ENCODE measurements at places on chromosomes 2 and 18. TPM values are rescaled to one million over a fixed set of nuclear protein-coding genes. Genes with fewer than 3 reads are reported as not detected.

- peak overlapping the region; percentile 98 for H3K27ac ChIP-seq
- peaks cover 35% of the 10 kb centered on the region for H3K4me1 ChIP-seq
- peak overlapping the region; percentile 68 for H3K4me3 ChIP-seq
These were observed 145.6 kb downstream of the TGIF1 start for GRCh38 chr18:3595369-3596273.

Gene LRRC30
- total RNA-seq, result not detected

DNA sequence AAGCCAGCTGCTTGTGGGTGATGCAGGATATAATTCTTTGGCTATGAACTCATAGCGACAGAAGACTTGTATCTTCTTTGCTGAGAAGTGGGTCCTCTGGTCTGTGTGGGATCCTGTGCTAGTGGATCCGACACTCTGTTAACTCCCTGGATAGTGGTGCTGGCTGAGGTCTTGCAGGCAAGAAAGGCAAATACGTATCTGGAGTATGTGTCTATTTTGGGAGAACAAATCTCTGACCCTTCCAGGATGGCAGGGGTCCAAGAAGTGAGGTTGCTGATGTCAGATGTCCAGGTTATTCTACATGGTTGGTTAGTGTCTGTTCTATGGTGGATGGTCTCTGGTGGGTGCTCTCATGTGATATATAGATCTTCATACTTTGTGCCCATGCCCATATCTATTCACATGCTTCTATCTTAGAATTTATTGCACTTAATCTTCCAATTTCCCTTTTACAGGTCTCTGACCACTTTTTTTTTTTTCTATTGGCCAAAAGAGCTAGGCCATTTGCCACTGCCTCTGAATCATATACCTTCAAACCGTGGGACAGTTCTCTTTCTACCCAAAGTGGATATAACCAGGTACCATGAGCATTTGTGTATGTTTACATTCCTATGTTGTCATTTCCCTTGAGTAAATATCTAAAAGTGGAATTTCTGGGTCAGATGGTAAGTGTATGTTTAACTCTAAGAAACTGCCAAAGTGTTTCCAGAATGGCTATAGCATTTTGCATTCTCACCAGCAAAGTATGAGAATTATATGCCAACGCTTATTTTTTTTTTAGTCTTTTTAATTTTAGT is 45.1 kb upstream of the RBMS1 start:
- H3K4me1 ChIP-seq, result no peaks in the 10 kb centered on the region
- H3K27ac ChIP-seq, result no peak overlapping the region
- no peaks in the 10 kb centered on the region for H3K27me3 ChIP-seq
- H3K4me3 ChIP-seq, result no peak overlapping the region
- DNase-seq, result no peak

DNA sequence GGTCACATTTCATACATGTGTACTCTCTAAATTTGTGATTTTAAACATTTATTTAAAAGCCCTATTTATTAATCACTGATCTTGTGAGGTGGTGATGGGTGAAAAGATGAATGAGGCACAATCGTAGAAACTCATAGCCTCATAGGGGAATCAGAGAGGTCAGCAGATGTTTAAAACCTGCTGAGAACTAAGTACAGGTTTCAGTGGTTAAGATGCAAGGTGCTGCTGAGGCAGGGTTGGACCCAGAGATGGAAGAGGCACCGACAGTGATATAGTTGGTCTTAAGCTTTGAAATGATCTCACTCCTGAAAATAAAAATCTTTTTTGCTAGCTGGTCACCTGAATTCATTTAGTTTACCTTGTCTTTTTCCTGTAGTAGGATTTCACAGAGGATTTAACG is 49.6 kb downstream of the LINC00305 start:
- DNase-seq, result no peak
- no peak overlapping the region for H3K4me3 ChIP-seq
- no peaks in the 10 kb centered on the region for H3K27me3 ChIP-seq
- no peaks in the 10 kb centered on the region for H3K36me3 ChIP-seq
- H3K4me1 ChIP-seq, result no peaks in the 10 kb centered on the region

GRCh38 chr2:46909150-46909549 is 6.5 kb downstream of the MCFD2 start:
- H3K4me1 ChIP-seq, result no peaks in the 10 kb centered on the region
- no peak overlapping the region for H3K4me3 ChIP-seq
- no peak overlapping the region for H3K27ac ChIP-seq
- DNase-seq, result no peak

DNA sequence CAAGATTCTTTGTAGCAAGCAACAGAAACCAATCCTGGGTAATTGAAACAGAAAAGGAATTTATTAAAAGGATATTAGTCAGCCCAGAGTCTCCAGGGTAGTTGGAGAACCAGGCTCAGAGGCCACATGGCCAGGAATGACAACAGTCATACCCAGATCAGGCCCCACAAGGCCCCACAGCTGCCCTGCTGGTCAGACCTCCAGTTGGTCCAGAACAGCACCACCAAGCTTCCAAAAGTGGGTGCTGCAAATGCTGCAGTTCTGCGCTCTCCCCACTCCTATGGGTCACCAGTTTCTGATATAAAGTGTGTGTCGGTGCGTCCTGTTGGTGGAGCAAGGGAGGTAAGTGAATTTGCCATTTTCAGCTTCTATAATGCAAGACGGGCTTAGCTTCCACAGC is 29.9 kb downstream of the KLHL29 start:
- H3K27ac ChIP-seq, result no peak overlapping the region
- H3K36me3 ChIP-seq, result no peaks in the 10 kb centered on the region
- no peak for DNase-seq
- H3K4me1 ChIP-seq, result no peaks in the 10 kb centered on the region

GRCh38 chr2:8819194-8819593 is 18.2 kb downstream of the KIDINS220 start:
- H3K27ac ChIP-seq, result no peak overlapping the region
- no peaks in the 10 kb centered on the region for H3K4me1 ChIP-seq
- H3K27me3 ChIP-seq, result no peaks in the 10 kb centered on the region
- H3K4me3 ChIP-seq, result no peak overlapping the region
- DNase-seq, result no peak

Gene PRKAG3
- total RNA-seq, result not detected

Gene ALLC
- total RNA-seq, result not detected

DNA sequence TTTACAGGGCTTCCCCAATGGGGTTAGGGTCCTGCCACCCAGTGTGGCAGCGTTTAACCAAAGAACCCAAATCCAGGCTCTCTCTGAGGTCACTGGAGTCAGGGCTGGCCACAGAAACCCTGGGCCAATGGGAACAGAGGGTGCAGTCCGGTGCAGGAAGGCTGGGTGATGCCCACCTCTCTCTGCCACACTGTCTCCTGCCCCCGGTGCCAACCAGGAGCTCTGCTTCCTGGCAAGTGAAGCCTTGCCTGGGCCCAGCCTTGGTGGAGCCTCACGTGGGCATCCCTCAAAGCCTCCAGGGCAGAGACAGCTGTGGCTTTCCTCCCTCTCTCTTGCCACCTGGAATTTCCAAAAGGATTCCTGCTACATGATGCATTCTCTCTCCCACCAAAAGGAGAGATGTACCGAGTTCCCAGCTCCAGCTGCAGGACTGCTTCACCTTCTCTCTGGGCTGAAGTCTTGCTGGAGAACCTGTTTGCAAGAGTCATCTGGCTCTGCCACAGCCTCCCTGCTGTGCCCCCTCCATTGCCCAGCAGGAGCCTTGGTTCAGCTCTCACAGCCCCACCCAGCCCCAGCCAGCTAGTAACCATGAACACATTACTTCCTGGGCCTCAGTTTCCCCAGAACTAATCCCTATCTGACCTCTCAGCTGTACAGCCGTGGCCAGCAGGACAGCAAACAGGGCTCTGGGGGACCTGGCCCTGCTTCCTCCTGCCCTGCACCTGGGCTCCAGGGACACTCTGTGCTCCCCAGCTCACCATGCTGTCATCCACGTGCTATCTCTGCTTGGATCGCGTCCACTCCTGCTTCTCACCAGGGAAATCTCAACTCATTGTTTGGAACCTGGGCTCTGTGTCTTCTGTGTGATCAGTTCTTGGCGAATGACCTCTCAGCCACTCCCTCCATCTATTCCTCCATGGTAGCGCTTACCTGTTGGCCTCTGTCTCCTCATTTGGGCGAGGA is 43.4 kb downstream of the KCNF1 start:
- H3K36me3 ChIP-seq, result no peaks in the 10 kb centered on the region
- H3K4me3 ChIP-seq, result no peak overlapping the region
- DNase-seq, result no peak
- no peak overlapping the region for H3K27ac ChIP-seq

- no peak for DNase-seq
- no peak overlapping the region for H3K4me3 ChIP-seq
- peaks cover 3% of the 10 kb centered on the region for H3K27me3 ChIP-seq
These were observed 20.5 kb upstream of the LRPPRC start for GRCh38 chr2:44016282-44016681.

Gene C2orf15
- 2.6 TPM for total RNA-seq

Gene WIPF1
- total RNA-seq, result 43.2 TPM

DNA sequence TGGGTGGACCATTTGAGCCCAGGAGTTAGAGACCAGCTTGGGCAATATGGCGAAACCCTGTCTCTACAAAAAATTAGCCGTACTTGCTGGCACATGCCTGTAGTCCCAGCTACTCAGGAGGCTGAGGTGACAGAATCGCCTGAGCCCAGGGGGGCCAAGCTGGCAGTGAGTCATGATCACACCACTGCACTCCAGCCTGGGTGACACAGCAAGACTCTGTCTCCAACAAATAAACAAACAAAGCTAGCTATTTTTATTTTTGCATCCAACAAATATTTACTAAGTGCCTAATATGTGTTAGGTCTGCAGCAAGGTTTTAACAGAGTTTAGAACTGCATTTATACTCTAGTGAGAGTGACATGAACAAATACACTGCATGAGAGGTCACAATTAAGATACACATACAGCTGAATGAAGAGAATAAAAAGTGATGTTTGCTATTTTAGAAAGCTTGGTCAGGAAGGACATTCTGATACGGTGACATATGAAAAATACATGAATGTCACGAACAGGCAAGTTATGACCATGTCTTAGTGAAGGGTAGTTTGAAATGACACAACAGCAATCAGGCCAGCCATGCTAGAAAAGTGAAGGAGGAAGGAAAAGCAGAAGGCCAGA is 83.2 kb upstream of the FRZB start:
- no peaks in the 10 kb centered on the region for H3K27me3 ChIP-seq
- no peaks in the 10 kb centered on the region for H3K4me1 ChIP-seq
- H3K27ac ChIP-seq, result no peak overlapping the region
- no peak overlapping the region for H3K4me3 ChIP-seq
- no peak for DNase-seq
- peaks cover 6% of the 10 kb centered on the region for H3K36me3 ChIP-seq

GRCh38 chr2:230661072-230661957 is 51.3 kb upstream of the CAB39 start:
- H3K36me3 ChIP-seq, result no peaks in the 10 kb centered on the region
- no peak overlapping the region for H3K4me3 ChIP-seq
- no peaks in the 10 kb centered on the region for H3K4me1 ChIP-seq
- DNase-seq, result no peak
- H3K27ac ChIP-seq, result no peak overlapping the region

GRCh38 chr2:127254386-127254981 is 34.4 kb upstream of the CYP27C1 start:
- no peak for DNase-seq
- H3K36me3 ChIP-seq, result peaks cover 5% of the 10 kb centered on the region
- no peak overlapping the region for H3K27ac ChIP-seq
- H3K4me1 ChIP-seq, result no peaks in the 10 kb centered on the region
- H3K4me3 ChIP-seq, result no peak overlapping the region

DNA sequence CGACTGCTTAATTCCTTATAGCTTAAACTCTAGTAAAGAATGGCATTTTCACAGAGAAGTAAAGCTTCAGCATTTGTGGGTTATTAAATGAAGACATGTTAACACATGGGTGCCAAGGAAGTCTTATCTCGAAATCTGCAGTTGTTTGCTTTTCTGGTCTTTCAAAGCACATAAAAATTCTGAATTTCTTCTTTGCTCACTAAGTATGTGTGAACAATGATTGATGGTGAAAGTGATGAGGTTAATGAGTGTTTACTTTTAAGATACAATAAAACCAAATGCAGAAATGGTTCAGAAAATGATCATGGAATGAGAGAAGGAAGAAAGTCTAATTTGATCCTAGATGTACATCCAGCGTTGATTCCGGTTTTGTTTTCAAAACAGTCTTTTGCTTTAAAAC is 234.6 kb upstream of the RAB12 start:
- DNase-seq, result no peak
- no peak overlapping the region for H3K4me3 ChIP-seq
- H3K27me3 ChIP-seq, result no peaks in the 10 kb centered on the region

- no peak for DNase-seq
- peak overlapping the region; percentile 76 for H3K4me3 ChIP-seq
- no peaks in the 10 kb centered on the region for H3K36me3 ChIP-seq
- no peak overlapping the region for H3K27ac ChIP-seq
These were observed 1.3 kb downstream of the ITM2C start for GRCh38 chr2:230865766-230866755.

GRCh38 chr2:178513876-178514275 is 33.6 kb downstream of the PLEKHA3 start:
- H3K4me3 ChIP-seq, result no peak overlapping the region
- no peaks in the 10 kb centered on the region for H3K27me3 ChIP-seq
- DNase-seq, result no peak
- H3K36me3 ChIP-seq, result no peaks in the 10 kb centered on the region
- no peak overlapping the region for H3K27ac ChIP-seq

Gene FAM228A
- total RNA-seq, result 0.66 TPM

DNA sequence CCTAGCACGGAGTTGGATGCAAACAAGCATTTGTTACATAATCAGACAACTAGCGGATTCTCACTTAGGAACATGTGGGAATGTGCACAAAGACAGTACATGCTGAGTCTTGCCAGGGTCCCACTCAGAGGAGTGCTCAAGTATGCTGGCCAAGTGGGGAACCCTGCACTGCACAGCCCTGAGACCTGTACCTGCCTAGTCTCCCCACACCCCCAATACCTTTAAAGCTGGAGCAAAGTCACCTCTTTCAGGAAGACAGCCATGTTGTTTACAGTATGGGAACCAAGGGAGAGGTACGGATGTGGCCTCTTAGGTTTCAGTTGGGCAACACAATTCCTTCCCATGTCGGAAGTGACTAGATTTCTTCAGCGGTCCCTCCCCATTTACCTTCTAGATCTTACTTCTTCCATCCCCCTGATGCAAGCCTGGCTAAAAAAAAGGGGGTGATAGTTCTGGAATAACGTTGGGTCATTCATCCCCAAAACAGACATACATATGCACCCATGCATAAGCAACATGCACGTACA is 10.7 kb downstream of the CXCR1 start:
- no peaks in the 10 kb centered on the region for H3K36me3 ChIP-seq
- H3K4me1 ChIP-seq, result no peaks in the 10 kb centered on the region
- no peaks in the 10 kb centered on the region for H3K27me3 ChIP-seq
- no peak overlapping the region for H3K27ac ChIP-seq
- no peak for DNase-seq
- no peak overlapping the region for H3K4me3 ChIP-seq

Measured in breast epithelium (tissue), 4 donors.